HCT116 (cell line): ENCODE measurements at places on chromosomes 2 and 18. TPM values are rescaled to one million over a fixed set of nuclear protein-coding genes. Genes with fewer than 3 reads are reported as not detected.

GRCh38 chr18:34098109-34098508, 126.6 kb downstream of the NOL4 start:
- no peak for DNase-seq

LIMS2 gene
- 3.7 TPM for total RNA-seq

DNA sequence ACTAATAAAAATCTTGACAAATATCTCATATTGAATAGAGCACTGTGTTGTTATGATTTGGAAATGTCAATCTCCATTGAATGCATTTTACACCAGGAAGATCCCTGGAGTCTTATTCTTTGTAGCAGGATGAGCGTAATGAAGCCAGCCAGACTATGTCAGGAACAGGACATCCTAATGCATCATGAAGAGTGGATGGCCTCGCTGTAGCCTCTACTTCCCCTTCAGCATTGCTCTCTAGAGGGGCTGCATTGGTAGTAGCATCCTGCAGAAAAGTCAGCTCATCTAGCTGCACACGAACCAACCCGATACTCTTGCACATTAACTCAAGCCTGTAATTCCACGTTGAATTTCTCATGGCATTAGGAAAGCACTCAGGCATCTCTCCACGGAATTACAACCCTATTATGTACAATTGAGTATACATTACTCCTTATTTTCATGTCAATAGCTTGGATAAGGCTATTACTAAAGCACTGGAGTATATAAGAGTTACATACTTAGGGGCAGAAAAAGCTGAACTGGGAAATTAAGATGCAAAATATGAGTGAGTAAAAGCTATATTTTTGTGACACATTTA, 76.1 kb downstream of the CMPK2 start:
- DNase-seq, result no peak

- DNase-seq, result no peak
These were observed 18.3 kb upstream of the SERPINB3 start for GRCh38 chr18:63679820-63680606.

SULT1C2 gene
- 3.9 TPM for total RNA-seq

SCN2A gene
- 0.25 TPM for total RNA-seq

TEKT4 gene
- total RNA-seq, result not detected

DNA sequence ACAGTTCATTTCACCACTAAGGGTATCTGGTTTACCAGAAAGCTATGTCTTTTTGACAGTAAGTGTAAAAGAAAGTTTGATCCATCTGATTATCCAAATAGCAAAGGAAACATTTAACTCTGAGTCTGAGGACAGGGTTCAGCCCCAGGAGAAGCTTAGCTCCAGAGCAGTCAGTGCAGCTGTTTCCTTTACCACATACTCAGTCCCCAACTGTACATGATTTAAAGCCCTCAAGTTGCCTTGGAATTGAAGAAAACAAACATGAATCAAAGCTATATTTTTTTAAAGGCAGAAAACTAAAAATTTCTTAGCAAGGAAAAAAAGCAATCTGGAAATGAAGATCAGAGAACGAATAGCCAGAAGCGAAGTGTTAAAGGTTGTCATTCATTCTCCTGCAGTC, 746.0 kb downstream of the METTL4 start:
- DNase-seq, result no peak

GRCh38 chr18:59470561-59471121, 111.6 kb upstream of the LMAN1 start:
- no peak for DNase-seq

- no peak for DNase-seq
These were observed 1.8 kb downstream of the TMX3 start for GRCh38 chr18:68713131-68713530.

- no peak for DNase-seq
These were observed 53.8 kb downstream of the SMCHD1 start for GRCh38 chr18:2709316-2709715.

DNA sequence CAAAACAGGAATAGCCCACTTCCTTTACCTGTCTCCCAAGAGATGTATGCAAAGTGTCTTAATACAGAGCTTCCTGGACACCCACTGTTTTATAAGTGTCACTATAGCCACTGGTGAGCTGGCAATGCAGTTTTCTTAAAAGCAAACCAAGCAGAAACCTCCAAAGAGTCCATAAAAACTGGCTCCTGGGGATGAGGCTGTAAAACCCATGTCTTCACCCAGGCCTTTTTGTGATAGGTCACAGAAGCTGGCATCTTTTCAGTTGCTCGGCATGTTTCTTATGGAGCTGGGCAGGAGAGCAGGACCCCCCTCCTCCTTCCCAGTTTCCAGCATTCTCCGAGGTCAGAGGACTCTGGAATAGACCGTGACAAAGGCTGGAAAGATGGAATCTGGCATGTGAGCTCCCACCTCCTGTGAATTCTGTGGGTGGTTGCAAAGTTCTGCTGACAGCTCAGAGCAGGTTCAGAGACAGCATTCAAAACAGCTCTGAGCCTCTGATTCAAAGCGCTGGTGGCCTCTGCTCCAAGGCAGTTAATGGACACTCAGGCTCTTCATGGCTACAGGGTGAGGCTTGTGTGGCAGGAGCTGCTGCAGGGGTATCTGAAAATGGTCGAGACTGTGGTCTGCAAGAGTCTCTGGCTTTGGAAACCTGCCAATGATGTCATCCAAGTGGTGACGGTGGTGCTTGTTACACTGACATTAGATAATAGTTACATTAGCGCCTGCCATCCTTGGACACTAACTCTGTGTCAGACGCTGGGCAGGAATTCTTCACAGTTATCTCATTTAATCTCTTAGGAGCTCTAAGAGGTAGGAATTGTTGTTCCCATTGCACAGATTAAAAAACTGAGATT, 283.4 kb downstream of the CLIP4 start:
- no peak for DNase-seq

GRCh38 chr2:171754254-171754939, 67.1 kb downstream of the DYNC1I2 start:
- no peak for DNase-seq

DNA sequence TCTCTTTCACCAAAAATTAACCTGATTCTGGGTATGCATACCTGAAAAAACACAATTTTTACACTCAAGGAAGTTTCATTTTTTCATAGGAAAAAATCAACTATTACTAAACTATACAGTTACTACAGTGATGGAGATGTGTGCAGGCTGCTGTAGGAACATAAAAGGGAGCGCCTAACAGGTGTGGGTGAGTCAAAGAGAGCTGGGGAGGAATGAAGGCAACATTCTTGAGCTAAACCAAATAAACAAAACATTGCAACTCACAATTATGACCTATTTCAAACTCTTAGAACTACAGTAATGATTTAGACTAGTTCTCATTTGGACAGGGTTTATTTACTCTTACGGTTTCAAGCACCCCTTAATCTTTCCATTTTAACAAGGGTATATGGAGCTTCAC, 13.4 kb upstream of the CLASP1 start:
- DNase-seq, result no peak

DYNAP gene
- not detected for total RNA-seq

- DNase-seq, result no peak
These were observed 147.5 kb downstream of the NCKAP5 start for GRCh38 chr2:133420788-133421187.

- DNase-seq, result no peak
These were observed 56.0 kb downstream of the BCL11A start for GRCh38 chr2:60497500-60497899.

- no peak for DNase-seq
These were observed 173.6 kb downstream of the LDLRAD4 start for GRCh38 chr18:13392029-13392750.

COQ10B gene
- 20.4 TPM for total RNA-seq

STEAP3 gene
- 32.3 TPM for total RNA-seq

ONECUT2 gene
- total RNA-seq, result 4.3 TPM

GRCh38 chr2:234339501-234339900, 157.4 kb downstream of the ARL4C start:
- DNase-seq, result no peak

CGREF1 gene
- total RNA-seq, result 4.0 TPM

GRCh38 chr2:70141902-70142589, 48.8 kb downstream of the C2orf42 start:
- peak; percentile 32 for DNase-seq

ZNF804A gene
- 0.61 TPM for total RNA-seq

- DNase-seq, result no peak
These were observed 315.6 kb downstream of the INSIG2 start for GRCh38 chr2:118403658-118404451.

DNA sequence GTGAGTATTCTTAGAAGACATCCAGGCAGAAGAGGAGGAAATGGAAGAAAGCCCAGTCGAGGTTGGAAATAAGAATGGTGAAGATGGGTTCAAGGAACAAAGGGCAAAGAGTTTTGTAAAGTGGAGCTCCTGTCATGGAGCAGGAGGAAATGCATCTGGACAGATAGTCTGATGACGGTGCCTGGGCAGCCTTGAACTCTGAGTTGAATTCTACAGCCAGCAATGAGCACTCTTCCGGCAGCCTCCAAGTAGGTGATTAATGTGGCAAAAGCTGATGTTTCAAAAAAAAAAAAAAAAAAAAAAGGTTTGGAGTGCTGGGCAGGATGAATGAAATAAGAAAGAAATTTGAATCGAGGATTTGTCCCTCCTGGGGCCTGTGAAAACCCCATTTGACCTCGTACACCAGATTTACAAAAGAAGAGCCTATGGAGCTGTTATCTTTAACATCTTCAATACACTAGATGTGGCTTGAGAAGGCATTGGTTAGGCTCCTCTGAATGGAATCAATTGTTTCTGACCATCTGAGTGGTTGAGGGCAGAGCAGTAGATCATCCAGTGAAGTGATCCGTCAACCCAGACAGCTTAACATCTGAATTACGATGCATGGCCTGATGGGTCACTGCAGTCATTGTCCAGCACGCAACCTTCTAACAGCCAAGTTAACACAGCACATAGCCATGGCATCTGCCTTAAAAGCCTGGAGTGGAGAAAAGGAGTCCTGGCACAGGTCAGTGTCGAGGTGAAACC, 449.7 kb downstream of the TXNL1 start:
- no peak for DNase-seq

NCKAP1 gene
- total RNA-seq, result 115 TPM

GRCh38 chr18:24985586-24985985, 366.4 kb downstream of the ZNF521 start:
- no peak for DNase-seq

DNA sequence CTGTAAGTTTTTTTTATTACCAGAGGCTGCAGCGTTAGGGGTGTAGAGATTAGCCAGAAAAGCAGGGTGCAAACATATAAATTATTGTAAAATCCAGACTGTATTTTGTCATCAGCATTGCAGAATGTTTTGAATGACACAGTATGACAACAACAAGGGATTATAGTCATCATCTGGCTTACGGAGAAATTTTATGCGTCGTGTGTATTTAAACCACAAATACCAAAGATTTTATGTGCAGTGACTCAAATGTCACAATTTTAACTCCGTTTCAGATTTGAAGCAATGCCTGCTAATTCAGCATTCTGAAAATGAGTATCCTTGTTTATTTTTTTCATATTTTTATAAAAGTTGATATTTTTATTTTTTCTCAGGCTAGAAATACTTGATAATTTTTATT, 19.4 kb upstream of the TMX3 start:
- no peak for DNase-seq

- DNase-seq, result no peak
These were observed 9.2 kb downstream of the ONECUT2 start for GRCh38 chr18:57444301-57444759.

DNA sequence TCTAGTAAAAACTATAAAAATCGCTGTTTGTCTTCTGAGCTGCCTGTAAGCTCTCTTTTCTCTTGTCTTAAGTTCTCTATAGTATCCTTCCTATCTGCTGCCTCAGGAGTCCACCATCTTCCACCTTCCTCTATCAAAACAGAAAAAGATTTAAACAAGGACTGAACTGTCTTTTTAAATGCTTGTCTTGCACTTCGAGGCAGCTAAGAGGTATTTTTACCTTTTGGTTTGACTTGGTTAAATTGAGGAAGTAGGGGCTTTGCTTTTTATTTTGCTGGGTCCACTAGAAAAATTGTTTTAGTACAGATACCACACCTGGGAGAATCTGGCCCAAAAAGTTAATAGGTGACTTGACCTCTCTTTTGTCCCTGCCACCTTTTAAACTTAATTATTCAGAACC, 12.2 kb downstream of the SESTD1 start:
- DNase-seq, result no peak

C1GALT1C1L gene
- total RNA-seq, result 0.20 TPM

DNA sequence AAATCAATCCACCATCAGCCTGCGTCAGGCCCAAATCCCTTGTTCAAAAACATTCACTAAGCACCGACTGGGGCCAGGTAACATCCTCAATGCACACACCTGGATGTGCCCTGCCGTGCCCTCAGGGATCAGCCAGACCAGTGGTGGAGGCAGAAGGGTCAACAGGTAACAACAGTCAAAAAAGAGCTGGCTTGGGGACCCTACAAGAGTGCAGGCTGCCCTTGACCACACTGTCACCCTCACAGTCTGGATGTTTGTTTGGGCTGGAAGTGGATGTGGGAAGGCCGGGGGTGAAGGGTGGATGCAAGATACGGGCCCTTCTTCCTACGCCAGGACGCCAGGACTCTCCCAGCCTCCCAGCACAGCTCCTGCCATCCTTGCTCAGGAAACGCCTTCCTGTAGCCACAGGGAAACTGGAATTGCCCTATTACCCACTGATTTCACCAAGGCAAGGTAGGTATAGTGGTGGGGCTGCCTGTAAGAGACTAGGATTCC, 2.7 kb downstream of the BIN1 start:
- DNase-seq, result no peak

INHBB gene
- total RNA-seq, result 0.27 TPM

DNA sequence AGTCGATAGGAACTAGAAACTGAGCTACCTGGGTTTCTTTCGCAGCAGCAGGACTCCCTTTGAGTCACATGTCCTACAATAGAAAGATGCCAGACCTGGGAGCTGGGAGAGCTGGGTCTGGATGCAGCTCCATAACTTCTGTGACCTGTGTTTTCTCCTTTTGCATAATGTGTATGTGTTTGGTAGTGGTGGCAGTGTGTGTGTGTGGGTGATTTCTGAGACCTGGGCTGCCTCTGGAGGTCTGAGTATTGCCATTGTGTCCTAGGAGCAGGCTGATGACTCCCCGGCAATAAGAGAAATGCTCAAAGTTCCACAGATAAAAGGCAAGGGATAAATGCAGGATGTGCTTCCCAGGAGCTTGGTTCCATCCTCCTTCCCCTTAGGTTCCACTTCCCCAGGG, 6.4 kb downstream of the WNT10A start:
- DNase-seq, result no peak

GRCh38 chr2:158507679-158508078, 50.9 kb downstream of the PKP4 start:
- no peak for DNase-seq

DNA sequence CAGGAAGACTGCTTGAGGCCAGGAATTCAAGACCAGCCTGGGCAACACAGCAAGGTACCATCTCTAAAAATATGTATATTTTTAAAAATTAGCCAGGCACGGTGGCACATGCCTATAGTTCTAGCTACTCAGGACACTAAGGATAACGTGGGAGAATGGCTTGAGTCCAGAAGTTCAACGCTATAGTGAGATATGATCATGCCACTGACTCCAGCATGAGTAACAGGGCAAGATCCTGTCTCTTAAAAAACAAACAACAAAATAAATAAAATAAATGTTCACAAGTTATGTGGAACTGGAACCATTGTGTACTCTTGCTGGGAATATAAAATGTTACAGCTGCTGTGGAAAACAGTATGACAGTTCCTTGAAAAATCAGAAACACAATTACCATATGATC, 47.2 kb downstream of the USP34 start:
- DNase-seq, result no peak

GRCh38 chr2:215579809-215580208, 143.9 kb upstream of the FN1 start:
- DNase-seq, result no peak

SERPINB10 gene
- not detected for total RNA-seq

MYL1 gene
- total RNA-seq, result not detected

CTNNA2 gene
- total RNA-seq, result not detected

- DNase-seq, result no peak
These were observed 292.2 kb upstream of the MC4R start for GRCh38 chr18:60664736-60665135.

MYL12A gene
- 314 TPM for total RNA-seq

- DNase-seq, result no peak
These were observed 39.0 kb upstream of the NEDD4L start for GRCh38 chr18:58005011-58005410.
